A172 (cell line): ENCODE measurements at places on chromosomes 2 and 18.

GRCh38 chr2:75580606-75581005 lies 19.9 kb upstream of the EVA1A start:
- no peak for DNase-seq

DNA sequence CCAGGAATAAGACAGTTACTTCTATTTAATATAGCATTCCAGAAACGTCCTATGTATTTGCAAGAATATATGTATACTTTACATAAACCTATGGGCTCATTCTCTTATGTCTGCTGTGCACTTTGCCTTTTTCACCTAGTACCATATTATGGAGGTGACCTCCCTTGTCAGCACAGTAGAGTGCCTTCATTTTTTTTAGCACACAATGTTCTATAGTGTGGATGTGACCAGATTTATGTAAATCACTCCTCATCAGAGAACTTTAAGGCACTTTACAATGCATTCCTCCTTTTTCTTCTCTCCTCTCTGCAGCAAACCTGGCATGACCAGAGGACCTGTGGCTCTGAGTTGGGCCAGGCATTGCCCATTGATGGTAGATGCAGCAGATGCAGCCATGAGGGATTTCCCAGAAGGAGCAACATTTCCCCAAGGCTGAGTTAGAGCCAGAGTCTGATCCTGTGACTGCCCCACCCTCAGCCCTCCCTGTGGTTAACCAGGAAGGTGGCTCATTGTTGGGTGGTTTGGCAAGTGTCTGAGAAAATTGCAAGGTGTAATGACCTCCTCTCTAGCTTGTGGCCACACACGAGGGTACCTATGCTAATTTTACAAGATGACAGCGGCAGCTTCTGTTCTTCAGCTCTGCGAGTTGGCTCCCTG lies 76.5 kb upstream of the DLX2 start:
- DNase-seq: peak; percentile 91

DNA sequence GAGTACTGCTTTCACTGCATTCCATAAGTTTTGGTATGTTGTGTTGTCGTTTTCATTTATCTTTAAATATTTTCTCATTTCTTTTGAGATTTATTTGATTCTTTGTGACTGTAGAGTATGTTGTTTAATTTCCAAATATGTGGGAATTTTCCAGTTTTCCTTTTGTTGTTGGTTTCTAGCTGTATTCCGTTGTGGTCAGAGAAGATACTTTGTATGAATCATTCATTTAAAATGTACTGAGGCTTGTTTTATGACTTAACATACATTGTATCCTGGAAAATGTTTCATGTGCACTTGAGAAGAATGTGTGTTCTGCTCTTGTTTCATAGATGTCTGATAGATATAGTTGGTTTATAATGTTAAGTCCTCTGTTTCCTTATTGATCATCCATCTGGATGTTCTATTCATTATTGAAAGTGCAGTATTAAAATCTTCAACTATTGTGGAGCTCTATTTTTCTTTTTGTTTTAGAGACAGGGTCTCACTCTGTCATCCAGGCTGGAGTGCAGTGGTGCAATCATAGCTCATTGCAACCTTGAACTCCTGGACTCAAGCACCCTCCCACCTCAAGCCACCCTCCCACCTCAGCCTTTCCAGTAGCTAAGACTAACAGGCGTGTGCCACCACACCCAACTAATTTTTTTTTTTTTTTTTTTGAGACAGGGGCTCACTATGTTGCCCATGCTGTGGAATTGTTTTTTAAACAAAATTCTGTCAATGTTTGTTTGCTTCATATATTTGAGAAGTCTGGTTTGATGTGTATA lies 96.8 kb downstream of the TAF4B start:
- DNase-seq: peak; percentile 39

DNA sequence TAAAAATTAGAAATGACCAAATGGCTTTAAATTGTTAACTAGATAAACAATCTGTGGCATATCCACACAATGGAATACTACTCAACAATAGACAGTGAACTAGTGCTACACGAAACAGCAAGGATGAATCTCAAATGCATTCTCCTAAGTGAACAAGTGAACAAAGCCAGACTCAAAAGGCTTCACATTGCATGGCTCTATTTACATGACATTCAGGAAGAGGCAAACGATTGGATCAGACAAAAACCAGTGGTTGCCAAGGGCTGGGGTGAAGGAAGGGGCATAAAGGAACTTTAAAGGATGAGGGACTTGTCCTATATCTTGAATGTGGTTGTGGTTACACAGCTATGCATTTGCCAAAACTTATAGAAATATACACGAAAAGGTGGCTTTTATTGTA lies 184.3 kb downstream of the RPIA start:
- DNase-seq: no peak

DNA sequence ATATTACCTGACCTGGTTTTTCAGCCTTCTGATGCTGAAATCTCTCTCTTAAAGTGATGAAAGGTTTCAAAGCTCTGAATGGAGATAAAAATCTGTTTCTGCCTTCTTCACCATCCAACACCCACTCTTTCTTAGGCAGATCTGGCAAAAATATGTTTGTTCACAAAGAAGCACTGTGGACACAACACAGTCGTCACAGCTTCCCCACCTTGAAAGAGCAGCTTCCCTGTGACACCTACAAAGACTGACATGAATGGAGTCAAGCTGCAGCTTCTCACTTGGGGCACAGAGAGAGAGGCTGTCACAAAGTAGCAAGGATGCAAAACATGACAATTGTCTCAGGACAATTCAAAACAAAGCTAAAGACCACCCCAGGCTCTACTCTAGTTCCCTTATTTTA lies 86.5 kb downstream of the ICOS start:
- DNase-seq: no peak

GRCh38 chr2:139439100-139439499 lies 658.9 kb upstream of the NXPH2 start:
- no peak for DNase-seq

GRCh38 chr2:240462073-240462706 lies 26.7 kb downstream of the GPC1 start:
- no peak for DNase-seq

- DNase-seq: no peak
Measured at GRCh38 chr2:225740086-225740485, 340.6 kb downstream of the NYAP2 start.

GRCh38 chr2:238092486-238093035 lies 7.6 kb upstream of the ESPNL start:
- no peak for DNase-seq
